Ovary (tissue), 10 donors: ENCODE measurements at places on chromosomes 11 and 22. TPM values are rescaled to one million over a fixed set of nuclear protein-coding genes. Genes with fewer than 3 reads are reported as not detected.

DNA sequence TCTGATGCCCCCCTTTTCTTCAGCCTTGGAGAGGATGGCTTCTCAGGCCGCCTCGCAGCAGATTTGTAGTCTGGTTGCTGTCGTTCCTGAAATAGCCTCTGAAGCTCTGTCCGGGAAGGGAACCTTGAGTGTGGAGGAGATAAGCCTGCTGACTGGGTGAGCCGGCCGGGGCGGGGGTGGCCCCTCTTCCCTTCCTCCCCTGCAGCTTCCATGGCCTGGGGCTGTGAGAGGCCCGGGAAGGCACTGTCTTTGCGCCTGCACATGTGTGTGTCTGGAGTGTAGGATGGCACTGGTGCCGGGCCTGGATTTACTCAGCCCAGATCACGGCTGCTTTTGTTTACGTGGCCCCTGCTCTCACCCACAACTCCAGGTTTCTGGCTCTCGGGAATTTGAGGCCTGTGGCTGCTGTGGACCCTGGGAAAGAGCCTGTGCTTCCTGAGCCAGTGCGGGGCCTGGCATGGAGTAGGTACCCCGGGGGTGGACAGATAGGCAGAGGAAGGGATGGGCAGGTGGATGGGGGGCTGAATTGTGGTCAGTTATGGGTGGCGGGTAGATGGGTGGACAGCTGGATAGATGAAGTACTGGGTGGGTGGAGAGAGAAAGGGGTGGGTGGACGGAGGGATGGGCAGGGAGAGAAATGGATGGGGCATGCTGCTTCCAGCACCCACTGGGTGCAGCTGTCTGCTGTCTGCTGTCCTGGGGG, 16.6 kb downstream of the KCNQ1 start:
- DNase-seq, result no peak

Gene TIRAP
- total RNA-seq, result 7.6 TPM

Gene NPAS4
- 0.71 TPM for total RNA-seq

DNA sequence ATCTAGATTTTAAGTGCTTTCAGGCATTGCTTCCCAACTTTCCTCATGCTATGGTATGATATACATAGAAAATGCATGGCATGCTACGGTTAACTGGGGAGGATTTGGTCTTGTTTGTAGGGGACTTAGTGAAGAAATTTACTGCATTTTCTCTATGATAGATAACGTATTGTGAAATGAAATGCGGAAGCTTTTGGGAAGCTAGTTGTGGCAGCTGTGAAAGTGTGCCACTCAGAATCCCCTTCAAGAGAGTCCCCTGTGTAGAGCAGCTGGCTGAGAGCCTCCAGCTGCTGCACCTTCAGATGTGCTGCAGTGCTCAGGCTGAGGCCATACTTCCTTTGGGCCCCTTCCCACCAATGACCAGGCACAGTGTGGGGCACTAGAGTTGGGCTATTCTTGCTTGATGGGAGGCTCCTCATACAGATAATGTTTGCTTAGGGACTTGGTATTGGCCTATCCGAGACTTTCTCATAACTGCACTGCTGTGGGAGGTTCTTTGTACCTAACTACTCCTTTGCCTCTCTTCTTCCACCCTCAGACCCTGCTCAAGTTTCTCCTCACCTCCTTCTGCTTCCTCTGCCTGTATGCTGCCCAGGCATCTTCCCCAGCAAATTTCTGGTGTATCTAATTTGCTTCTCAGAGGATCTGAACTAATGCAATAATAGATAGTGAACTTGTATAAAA, 67.3 kb downstream of the HIPK3 start:
- DNase-seq, result no peak

GRCh38 chr22:17095538-17095937, 10.7 kb downstream of the IL17RA start:
- no peak for DNase-seq

- DNase-seq, result no peak
These were observed 19.0 kb upstream of the RASSF10 start for GRCh38 chr11:12990162-12990480.

DNA sequence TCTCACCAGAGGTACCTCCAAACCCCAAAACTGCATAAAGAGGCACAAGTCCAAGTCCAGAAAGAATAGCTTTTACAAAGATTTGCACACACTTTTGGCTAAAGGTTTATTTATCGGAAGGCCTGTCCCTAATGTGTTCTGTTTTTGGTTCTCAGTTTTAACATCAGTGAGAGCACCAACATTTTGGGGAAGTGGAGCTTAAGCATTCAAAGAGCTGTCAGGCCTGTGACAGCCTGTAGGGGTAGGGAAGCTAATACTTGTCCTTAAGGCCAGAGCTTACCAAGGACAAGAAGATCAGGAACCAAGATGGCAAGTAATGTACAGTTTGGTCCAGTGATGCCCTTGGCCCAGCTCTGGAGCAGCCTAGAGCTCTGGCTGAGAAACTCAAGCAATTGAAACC, 38.9 kb upstream of the SCUBE2 start:
- no peak for DNase-seq

Gene TSPAN32
- total RNA-seq, result not detected

GRCh38 chr11:87459351-87459750, 421.6 kb downstream of the TMEM135 start:
- no peak for DNase-seq

- no peak for DNase-seq
These were observed 1.4 kb upstream of the CELSR1 start for GRCh38 chr22:46538814-46539160.

Gene ART5
- 6.1 TPM for total RNA-seq

DNA sequence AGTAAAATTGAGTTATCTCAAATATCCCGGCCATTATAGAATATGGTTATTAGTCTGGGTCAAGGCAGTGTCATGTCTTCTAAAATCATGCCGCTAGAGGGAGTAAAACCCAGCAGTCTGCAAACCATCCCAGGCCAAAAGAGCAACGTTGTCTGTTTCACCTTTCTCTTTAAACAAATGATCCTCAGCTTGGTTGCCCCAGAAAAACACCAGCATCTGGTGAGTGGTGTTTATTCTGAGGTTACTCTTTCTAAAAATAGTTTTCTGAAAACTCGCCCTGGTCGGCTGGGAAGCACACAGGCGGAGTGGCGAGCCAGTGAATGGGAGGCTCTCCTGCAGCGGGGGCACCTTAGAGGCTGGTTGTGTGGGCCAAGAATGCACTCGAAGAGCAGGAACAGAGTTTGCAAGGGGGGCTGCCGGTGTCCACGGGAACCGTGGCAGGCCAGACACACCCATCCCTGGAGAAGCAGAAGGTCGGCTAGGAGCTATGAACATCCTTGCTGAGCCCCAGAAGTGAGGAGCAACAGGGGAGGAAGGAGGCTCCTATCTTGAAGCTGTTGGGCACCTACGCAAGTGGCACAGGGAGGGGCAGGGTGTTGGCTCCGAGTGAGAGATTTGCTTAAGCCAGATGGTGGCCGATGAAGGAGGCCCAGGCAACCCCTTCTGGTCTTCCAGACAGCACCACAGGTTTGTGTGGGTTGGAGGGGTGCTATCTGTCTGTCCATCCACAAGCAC, 297.1 kb downstream of the ETS1 start:
- DNase-seq, result peak; percentile 59

Gene PRSS23
- 41.0 TPM for total RNA-seq

Gene HMOX1
- total RNA-seq, result 83.5 TPM

DNA sequence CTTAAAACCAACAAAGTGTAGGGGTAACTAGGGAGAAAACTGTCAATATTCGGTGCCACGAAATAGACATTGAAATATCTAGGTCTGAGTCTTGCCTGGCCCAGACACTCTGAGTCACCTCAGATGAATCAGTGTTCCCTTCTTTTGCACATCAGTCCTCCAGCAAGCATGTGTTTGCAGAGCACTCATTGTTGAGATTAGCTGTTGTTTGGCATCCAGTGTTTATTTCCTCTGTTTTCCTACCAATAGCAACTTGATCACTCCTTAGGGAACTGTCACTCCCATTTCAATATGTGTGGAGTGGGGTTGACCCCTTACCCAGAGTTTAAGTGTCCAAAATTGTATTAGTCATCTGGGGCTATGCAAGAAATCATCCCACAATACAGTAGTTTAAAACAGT, 4.7 kb upstream of the ASCC2 start:
- DNase-seq, result no peak

DNA sequence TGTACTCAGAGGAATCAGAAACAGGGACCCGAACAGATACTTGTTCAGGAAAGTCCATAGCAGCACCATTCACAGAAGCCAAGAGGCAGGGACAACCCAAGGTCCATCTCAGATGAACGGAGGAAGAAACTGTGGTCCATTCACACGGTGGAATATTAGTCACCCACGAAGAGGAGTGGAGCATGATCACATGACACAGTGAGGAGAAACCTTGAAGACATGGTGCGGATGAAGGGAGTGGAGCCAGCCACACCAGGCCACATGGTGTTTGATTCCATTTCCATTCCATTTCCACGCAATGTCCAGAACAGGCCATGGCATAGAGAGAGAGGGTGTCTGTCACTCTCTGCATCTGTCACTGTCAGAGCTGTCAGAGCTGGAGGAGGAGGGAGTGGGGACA, 30.7 kb downstream of the NADSYN1 start:
- no peak for DNase-seq

GRCh38 chr11:124672536-124673215, 863 bp downstream of the SIAE start:
- DNase-seq, result no peak
